Nephron progenitor cell (in vitro differentiated cells): ENCODE measurements at places on chromosomes 11 and 22.

- no peak for DNase-seq
Measured at GRCh38 chr22:17941471-17942406, 82.6 kb downstream of the MICAL3 start.

- no peak for DNase-seq
Measured at GRCh38 chr11:133661846-133662245, 129.5 kb upstream of the OPCML start.

- DNase-seq = no peak
Measured at GRCh38 chr22:44403602-44404329, 91.0 kb upstream of the SHISAL1 start.

- DNase-seq = peak; percentile 7
Measured at GRCh38 chr11:118846181-118846935, 37.3 kb upstream of the CXCR5 start.

DNA sequence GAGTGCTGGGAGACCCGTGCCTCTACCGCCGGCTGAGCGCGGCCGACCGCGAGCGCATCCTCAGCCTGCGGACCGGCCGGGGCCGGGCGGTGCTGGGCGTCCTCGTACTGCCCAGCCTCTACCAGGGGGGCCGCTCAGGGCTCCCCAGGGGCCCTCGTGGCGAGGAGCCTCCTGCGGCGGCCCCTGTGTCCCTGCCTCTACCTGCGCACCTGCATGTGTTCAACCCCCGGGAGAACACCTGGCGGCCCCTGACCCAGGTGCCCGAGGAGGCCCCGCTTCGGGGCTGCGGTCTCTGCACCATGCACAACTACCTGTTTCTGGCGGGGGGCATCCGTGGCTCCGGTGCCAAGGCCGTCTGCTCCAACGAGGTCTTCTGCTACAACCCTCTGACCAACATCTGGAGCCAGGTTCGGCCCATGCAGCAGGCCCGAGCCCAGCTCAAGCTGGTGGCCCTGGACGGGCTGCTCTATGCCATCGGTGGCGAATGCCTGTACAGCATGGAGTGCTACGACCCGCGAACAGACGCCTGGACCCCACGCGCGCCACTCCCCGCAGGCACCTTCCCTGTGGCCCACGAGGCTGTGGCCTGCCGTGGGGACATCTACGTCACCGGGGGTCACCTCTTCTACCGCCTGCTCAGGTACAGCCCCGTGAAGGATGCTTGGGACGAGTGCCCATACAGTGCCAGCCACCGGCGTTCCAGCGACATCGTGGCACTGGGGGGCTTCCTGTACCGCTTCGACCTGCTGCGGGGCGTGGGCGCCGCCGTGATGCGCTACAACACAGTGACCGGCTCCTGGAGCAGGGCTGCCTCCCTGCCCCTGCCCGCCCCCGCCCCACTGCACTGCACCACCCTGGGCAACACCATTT lies 3.5 kb downstream of the KLHDC7B start:
- no peak for DNase-seq

- no peak for DNase-seq
Measured at GRCh38 chr22:41380993-41381328, 781 bp upstream of the TEF start.

GRCh38 chr11:35163702-35164496 lies 24.9 kb downstream of the CD44 start:
- no peak for DNase-seq
